Activated CD4-positive, alpha-beta T cell treated with anti-CD3 and anti-CD28 coated beads for 24 hours (primary cell): ENCODE measurements at places on chromosomes 4 and X.

DNA sequence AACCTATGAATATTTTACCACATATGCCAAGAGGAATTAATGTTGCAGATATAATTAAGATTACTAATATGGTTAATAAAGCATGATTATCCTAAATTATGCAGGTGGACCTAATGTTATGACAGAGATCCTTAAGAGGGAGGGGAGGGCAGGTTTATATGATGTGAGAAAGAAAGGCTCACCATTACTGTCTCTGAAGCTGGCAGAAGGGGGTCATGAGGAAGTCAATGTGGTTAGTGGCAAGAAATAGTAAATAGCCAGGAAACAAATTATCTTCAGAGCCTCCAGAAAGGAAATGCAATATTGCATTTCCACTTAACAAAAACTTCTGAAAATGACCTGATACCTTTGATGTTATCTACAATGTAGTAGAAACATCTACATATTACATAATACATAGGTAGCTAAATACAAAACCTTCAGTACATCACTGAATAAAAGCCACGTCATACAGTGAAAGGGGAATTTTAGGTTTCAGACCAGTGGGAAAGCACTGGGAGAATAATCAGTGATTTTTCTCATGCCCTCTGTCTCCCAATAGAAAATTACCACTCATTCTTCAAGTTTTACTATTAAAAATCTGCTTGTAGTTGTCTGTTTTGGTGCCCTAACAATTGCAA, 609.2 kb downstream of the SPOCK3 start:
- no peak for DNase-seq

- DNase-seq, result no peak
Measured at GRCh38 chr4:14855719-14856061, 146.6 kb upstream of the CPEB2 start.

DNA sequence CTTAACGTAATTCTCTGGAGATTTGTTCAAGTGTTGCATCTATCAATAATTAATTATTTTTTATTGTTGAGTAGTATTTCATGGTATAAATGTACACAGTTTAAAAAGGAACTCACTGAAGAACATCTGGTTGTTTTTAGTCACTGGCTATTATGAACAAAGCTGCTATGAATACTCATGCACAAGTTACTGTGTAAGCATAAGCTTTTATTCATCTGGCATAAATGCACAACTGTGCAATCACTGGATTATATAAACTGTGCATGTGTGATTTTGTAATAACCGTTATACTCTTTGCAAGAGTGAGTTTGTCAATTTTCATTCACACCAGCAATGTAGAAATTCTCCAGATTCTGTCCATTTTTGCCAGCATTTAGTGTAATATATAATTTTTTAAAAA, 43.8 kb upstream of the UBQLN2 start:
- no peak for DNase-seq

- no peak for DNase-seq
Measured at GRCh38 chr4:41365681-41366080, 109.0 kb downstream of the UCHL1 start.

GRCh38 chr4:15692602-15693001, 10.3 kb upstream of the BST1 start:
- no peak for DNase-seq

DNA sequence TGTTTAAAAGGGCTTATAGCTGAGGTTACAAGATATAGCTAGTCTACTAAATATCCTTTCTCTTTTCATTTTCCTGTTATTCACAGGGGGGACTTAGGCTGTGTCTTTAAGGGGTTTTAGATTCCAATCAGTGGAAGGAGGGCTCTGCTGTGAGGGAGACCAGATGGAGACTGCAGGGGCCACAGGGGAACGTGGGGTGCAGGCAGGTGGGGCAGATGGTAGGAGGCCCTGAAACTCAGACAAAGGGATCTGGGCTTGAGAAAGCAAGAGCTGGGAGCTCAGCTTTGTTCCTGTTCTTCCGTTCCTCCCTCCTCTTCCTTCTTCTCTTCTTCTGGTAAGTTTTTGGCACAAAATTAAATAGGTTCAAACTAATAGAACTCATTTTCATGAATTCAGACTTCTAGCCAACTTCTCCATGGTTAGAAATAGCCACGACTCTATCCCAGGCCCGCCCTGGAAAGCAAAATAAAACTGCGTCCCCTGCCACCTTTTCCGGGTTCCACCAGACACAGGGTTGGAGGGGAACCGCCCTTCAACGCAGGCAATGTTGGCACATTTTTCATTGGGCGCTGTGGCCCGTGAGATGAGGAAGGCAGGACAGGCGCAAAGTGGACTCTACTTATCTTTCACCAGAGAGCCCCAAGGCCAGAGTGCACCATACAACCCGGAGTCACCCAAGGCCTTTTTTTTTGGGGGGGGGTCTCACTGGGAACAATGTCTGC, 3.5 kb upstream of the TMSB4X start:
- no peak for DNase-seq

- DNase-seq, result no peak
Measured at GRCh38 chr4:13483136-13483767, 888 bp downstream of the RAB28 start.

DNA sequence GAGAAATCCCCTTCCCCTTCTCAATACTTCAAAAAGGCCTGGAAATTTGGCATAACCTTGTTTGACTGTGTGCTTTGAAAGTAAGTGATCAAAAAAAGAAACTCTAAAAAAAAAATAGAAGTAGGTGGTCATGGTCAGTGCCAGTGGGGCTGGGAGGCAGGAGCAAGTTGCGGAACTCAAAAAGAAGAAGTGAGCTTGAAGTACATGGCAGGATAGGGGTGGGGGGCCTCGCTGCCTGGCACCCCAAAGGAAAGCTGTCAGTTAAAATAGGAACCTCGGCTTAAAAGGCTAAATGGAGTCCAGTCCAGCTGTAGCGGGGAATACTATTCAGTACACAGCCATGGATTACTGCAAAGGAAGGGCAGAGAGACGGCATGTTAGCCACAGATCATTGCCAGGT, 12.2 kb upstream of the NKRF start:
- DNase-seq, result no peak
